ENCODE measurements at places on chromosomes 3 and 15.

DNA sequence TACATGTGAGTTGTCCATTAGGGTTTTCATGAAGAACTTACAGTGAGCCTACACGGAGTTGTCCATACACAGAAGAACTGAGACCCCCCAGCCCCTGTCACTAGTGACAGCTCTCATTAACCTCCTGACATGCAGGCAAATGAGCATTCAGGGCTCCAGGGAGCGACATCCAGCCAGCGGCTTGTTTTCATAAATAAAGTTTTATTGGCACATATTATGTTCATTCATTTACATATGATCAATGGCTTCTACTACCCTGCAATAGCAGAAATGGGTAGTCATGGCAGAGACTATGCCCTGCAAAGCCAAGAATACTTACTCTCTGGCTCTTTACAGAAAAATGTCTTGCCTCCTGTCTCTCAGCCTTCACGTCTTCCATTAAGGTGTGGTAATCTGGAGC lies 553.5 kb downstream of the EDEM1 start:
- DNase-seq = no peak

- peak; percentile 55 for DNase-seq
Measured at GRCh38 chr3:194091141-194091540, 44.8 kb upstream of the HES1 start.

- DNase-seq = no peak
Measured at GRCh38 chr3:127886231-127886955, 28.6 kb upstream of the KBTBD12 start.

DNA sequence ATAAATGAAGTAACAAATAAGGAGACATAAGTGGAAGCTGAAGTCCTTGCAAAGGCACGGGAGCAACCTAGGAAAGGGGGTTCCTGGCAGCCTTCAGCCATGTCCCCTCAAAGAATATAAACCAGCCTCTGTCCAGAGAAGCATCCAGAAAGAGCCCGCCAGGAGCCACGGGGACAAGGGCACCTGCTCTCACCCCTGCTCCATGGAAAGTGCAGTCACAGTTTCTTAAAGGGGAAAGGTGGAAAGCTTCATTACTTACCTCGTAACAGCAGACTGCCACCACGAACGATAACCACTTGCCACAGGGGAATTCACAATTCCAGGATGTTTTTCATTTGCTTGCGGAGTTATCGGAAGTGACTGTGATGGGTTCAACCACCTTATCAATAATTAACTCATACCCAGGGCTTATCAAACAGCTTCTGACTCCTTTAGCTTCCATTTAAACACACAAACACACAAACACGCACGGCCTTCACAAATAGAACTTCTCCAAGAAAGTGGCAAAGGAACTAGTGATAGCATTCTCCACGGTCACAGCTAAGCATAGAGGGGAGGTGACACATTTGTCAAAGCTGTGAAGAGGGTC lies 134.2 kb upstream of the IGF1R start:
- DNase-seq = no peak

GRCh38 chr3:27630885-27631284 lies 91.2 kb downstream of the EOMES start:
- no peak for DNase-seq

DNA sequence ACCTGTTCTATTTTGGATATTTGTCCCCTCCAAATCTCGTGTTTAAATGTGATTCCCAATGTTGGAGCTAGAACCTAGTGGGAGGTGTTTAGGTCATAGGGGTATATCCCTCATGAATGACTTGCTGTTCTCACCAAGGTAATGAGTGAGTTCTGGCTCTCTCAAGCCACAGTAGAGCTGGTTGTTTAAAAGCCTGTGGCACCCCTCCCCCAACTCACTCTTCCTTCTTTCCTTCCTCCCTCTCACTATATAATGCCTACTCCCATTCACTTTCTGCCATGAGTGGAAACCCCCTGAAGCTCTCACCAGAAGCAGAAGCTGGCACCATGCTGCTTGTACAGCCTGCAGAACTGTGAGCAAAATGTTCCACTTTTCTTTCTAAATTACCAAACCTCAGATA lies 341.1 kb downstream of the SI start:
- no peak for DNase-seq

DNA sequence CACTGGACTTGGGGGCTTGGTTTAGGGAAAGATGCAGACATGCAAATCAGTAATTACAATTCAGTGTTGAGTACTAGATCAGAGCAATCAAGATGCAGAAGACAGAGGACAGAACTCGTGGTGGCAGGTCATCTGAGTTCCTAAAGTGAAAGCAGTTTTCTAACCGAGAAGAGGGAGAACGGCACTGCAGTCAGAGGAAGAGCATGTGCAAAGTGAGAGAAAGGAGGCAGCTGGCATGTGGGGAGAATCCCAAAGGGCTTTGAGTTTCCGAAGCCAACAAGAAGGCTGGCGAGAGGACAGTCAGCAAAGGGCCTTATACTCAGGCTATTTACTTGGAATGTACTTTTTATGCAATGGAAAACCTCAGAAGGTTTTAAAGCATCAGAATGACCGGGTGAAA lies 87.0 kb downstream of the ANP32A start:
- DNase-seq = no peak

DNA sequence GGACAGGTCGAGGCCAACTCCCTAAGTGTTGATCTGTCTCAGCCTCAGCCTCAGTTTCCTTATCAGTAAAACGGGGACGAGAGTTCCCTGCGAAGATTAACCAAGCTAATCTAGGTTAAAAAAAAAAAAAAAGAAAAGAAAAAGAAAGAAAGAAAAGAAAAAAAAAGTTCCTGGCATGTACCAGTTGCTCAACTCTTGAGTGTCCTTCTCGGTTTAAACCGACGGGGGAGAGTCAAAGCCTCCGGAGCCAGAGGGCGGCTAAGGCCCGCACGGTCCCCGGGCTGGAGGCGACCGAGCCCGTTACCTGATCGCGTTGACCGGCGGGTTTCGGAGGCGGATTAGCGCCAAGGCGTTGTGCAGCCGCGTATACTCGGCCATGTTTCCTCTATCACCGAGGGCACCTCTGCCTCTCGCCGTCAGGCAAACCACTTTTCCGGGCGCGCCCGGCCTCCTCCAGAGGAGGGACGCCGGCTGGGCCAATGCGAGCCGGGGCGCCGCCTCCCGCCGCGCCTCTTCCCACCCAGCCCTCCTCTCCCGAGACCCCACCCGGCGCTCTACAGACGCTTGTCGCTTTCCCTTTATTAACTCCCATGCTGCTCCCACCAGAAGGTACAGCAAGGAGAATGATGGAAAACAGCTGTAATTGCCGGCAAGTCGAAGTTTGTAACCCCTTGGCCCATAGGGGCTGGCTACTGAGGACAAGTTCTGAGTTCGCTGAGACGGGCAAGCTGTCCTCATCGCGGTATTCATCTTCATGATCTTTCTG lies at the start of gene EHHADH:
Gene EHHADH, minus strand, starts transcription at position 405 of the 766 bp plus-strand sequence. Its CDS starts 27 bp downstream, at position 378.
- DNase-seq = peak; percentile 30

GRCh38 chr3:16395212-16395611 lies 118.3 kb downstream of the RFTN1 start:
- DNase-seq = no peak
